Stimulated activated CD4-positive, alpha-beta T cell treated with anti-CD3 and anti-CD28 coated beads, Interleukin-12 subunit alpha, Interleukin-12 subunit beta, amount 100 ng/mL, for 24 hours (primary cell): ENCODE measurements at places on chromosomes 5 and 9.

- no peak for DNase-seq
Observed at GRCh38 chr5:122401976-122402725, 90.1 kb downstream of the SNCAIP start.

DNA sequence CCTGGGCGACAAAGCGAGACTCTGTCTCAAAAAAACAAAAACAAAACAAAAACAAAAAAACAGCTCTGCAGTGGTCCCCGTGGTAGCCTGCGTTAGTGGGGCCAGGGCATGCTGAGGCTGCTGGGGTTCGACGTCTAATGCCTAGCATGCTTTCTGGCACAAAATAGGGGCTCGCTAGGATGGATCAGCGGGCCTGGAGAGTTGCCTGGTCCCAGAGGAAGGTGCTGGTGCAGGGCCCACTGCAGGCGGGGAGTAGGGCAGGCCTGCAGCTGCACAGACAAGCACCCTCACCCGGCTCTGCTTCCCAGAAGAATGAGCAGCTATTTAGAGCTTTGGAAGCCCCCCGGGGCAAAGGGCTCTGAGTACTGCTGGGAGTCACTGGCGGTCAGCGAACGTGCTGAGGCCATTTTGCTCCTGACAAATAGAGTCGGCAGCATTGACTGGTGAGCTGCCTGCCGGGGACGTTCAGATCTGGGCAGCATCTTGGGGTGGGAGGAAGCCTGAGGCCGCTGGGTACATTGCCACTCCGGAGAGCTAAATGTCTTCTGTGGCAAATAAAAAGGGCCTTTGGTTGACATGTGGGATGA is 126.7 kb downstream of the OLFM1 start:
- DNase-seq = no peak

DNA sequence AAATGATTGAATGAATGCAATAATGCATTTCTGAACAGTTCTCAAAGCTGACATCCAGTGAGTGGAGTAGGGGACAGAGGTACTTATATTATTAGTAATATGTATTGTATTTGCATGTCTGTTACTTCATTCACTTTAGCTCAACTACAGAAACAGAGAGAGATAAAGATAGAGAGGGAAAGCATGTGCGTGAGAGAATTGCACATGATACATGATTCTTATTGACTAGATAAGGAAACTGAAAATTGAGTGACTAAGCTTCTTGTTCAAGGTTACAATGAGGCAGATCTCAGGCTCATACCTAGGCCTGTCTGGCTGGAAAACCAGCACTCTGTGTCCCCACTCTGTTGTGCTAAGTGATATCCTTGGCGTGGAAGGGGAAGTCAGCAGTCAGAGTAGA is 337.7 kb upstream of the KLF4 start:
- DNase-seq = no peak

GRCh38 chr9:38680837-38681445 is 39.0 kb downstream of the FAM240B start:
- no peak for DNase-seq

DNA sequence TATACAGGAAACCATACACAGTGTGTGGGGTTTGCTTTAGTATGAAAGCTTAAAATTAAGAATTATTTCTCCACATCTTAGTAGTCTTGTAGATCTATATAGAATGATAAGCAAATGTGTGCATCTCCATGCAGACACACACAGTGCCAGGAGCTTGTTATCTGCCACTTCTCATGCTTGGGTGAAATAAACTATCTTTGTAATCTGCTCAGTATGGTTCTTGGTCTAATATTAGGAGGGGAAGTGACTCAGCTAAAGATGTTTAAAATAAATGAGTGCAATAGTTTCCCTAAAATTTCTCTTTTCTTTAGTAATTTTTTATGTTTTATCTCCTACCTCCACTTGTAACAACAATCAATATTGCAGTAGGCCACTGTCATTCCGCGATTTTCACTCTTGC is 689.6 kb downstream of the TAF11L14 start:
- DNase-seq = no peak

GRCh38 chr9:89080193-89080592 is 88.9 kb downstream of the S1PR3 start:
- no peak for DNase-seq

DNA sequence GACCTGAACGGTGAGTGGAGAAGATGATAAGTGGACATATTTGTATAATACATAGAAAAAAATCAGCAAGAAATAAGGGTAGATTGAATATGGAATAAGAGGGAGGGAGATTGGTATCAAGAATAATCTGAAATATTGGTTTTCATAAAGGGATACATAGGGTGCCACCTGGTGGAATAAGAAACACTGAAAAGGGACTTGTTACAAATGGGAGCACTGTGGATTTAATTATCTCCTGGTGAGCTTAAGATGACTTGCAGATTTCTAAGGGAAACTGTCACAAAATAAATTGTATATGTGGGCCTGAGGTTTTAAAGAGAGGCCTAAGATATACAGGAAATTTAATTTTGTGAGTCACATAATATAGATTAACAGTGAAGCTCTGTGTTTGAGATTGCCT is 1403.5 kb upstream of the CDH18 start:
- no peak for DNase-seq

DNA sequence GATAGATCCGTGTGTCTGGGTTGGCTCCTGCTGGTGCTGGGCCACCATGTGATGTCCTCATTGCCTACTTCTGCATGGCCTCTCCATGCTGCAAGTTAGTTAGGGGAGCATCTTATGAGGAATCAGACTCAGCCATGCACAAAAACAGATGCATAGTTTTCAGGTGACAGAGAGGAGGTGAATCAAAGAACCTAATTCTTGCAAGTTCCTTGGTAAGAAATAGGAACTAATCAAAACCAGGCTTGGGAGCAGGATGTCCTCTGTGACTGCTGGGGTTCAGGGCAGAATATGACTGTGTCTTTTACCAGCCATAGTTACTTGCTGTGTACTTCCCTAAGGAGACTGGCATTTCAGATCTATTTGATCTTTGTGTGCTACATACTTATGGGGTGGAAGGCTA is 61.6 kb downstream of the C9orf152 start:
- no peak for DNase-seq

GRCh38 chr5:174120401-174121005 is 75.0 kb downstream of the NSG2 start:
- DNase-seq = no peak

DNA sequence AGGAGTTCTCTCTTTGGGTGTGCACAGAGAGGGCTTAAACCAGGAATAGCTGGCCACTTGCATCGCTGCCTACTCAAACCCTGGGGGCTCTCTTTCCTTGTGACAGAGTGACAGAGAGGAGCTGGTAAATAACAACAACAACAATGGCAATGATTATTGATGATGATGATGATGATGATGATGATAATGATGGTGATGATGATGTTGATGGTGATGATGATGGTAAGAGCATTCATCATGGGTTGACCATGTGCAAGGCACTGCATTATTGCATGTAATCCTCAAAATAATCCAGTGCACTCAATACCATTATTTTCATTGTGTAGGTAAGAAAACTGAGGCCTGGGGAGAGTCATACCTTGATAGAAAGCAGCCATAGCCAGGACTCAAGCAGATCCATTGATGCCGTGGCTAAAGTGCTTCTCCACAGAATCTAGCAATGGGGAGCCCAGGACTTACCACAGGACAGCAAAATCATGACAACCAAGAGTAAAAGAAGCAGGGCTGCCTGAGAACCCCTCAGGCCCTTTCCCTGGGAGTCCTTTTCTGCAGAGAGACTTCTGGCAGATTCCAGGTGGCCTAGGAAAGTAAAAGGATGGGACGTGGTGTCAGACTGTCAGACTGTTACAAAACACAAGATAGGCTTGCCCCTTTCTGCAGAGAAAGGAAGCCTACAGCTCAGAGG is 4.8 kb downstream of the FOXI1 start:
- no peak for DNase-seq

DNA sequence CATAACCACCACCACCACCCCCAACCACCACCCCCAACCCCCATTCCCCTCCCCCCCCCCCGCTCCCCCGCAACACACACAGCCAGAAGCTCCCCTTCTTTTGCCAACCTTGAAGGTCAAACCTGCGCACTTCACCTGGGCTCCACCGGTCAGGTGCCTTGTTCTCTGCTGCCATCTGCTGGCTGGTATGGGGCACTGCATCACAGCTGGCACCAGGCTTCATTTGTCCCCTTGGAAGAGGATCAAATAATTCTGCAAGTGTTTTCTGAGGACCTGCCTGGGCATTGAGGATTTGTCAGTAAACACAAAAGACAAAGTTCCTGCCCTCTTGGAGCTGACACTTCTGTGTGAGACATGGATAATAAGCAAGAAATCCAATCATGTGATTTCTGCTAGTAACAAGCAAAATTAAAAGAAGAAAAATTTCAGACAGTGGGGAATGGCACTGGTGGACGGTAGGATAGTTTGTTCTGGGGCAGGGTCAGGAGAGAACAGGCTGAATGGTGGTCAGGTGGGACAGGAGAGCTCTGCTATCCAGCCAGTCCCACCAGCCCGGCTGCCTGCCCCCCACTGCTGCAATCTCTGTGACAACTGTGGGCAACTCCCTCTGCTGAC is 55.6 kb upstream of the LMX1B start:
- peak; percentile 41 for DNase-seq

DNA sequence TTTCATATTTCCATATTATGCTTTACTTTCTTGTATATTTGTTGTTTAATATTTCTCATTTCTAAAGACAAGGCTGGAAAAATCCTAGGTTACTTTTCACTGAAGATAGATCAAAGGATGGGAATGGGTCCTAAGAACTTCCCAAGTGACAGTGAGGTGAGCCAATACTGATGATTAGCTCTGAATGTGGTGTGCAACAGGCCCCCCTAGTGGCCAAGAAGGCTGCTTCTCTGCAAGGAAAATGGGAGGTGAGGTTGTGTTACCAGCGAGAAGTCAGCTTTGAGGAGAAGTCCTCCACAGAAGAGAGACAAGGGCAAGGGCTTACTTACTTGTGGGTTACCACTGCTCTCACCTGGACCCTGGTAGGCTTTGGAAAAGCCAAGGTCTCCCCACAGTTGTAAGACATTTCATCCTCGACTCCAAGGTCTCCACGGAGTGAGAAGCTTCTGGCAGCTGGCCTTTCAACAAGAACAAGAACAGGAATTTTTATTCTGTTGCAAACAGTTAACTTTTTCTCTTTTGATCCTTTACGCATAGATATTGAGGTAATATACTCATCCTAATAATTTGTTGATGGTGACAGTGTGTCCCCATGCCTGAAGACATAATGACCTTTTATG is 69.9 kb downstream of the MAMDC2 start:
- DNase-seq = peak; percentile 18

DNA sequence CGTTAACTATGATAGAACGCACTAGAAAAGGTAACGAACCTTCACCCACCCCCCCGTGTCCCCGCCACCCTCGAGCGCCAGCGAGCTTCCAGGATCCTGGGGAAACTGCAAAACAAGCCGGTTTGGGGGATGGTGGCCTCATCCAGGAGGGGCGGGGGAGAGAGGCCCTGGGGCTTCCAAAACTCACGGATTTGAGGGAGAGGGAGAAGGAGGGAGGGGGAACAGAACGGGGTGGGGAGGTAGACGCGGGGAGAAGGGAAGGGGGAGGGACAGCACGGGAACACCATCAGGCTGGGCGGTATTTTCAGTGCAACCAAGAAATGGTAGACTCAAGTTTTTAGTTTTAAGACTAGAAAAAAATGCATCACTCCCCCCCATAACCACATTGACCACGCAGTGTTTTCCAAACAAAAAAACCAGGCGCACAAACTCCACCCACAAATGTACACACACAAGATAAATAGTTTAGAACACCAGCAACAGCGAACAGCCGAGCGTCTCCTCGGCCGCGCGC is 1.4 kb downstream of the NRARP start:
- DNase-seq = no peak

DNA sequence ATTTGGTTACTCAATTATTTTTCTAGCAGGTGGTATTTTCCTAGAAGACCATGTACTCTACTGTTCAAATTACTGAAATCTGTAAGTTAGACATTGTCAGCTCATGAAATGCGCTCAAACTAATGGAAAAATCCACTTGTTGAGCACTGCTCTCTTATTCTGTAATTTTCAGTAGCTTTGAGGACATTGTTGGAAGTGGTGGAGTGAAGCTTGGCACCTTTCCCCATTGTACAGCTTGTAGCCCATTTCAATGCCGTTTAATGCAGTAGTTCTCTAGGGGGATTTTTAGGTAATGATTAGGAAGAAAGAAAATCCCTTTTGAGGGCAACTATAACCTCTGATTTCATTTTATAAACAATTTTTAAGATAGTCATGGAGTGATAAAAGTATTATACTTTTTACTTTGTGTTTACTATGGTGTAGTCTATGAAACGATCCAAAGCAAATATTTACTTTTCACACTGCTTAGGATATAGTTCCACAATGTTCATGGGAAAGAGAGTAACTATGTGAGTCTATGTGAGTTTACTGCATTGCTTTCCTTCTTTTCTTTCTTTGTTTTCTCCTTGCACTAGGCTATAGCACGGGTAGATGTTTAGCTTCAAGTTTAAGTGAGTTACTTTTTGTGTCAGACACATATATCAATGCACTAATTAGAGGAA is 165.8 kb upstream of the ANKH start:
- DNase-seq = no peak
